GM12864 (cell line): ENCODE measurements at places on chromosomes 3 and 15.

DNA sequence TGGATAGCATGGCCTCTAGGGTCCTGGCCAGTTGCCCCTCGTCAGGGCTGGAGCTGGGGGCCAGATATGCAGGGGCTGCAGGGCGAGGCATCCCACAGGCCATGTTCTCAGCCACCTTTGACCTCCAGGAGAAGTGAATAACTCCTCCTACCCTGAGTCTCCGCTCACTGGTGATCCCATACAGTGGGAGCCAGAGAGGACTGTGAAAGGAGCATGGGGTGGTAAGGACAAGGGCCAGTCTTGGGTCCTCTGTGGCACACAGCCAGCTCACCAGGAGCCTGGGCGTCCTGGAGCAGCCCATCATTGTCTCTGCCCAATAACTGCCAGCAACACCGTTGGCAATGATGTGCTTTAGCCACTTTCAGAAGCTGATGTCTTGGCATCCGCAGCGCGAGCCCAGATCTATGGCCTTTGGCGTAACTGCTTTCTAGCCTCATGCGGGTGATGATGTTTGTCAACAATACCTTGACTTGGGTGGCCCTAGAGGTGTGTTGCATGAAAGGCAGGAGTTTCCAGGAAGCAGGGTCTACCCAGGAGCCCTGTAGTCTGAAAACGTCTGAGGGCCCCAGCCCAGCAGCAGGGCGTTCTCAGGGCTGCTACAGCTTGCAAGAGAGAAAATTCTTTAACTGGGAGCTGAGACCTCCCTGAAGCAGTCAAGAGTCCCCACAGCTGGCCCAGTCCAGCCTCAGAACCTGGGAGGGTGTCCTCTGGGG lies 61.1 kb upstream of the IQSEC1 start:
- no peak for DNase-seq

- DNase-seq: no peak
Measured at GRCh38 chr15:42101861-42102260, 7.5 kb upstream of the PLA2G4D start.

- no peak for DNase-seq
Measured at GRCh38 chr3:194187233-194187944, 51.4 kb downstream of the HES1 start.

GRCh38 chr3:57017459-57017845 lies 43.0 kb upstream of the SPATA12 start:
- DNase-seq: no peak

- DNase-seq: peak; percentile 3
Measured at GRCh38 chr3:82088749-82089148, 327.3 kb upstream of the GBE1 start.

- DNase-seq: no peak
Measured at GRCh38 chr3:73379465-73379864, 245.3 kb downstream of the PDZRN3 start.

DNA sequence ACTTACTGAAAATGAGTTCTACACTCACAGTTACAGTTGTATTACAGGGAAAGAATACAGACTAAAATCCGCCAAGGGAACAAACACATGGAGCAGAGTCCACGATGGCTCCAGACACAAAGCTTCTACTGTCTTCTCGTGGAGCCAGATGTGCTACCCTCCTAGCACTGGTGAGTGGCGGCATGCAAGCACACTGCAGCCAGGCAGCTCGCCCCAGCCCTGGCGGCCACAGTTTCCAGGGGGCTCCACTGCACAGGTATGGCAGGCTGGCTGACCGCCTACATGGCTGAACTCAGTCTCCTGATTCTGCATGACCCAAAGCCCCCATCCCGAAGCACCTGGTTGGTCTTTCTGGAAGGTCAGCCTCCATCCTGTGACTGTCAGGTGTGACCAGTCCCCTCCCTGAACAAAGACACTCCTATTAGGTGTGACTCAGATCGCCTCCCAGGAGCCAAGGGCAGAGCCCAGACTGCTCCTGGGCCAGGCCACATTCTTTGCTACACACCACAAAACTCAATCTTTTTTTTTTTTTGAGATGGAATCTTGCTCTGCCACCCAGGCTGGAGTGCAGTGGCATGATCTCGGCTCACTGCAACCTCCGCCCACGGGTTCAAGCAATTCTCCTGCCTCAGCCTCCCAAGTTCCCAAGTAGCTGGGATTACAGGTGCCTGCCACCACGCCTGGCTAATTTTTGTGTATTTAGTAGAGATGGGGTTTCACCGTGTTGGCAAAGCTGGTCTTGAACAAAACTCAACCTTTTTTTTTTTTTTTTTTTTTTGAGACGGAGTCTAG lies 51.5 kb downstream of the CFAP92 start:
- DNase-seq: no peak

DNA sequence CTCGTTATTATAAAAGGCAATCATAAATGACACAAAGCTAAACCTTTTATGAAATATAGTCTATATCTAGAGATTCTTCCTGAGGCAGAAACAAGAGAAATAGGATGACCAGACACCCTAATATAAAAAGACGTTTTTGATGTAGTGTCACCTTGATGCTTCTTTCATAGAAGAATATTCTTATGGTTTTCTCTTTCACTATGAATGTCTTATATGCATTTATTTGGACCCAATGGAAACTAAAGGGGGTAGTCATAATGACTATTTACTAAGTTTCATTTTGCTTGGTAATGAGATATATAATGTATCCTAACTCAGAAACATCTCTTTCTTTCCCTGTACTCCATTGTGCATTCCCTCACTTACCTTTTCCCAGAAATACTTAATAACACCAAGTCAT lies 393.9 kb downstream of the RAP2B start:
- no peak for DNase-seq

- DNase-seq: no peak
Measured at GRCh38 chr3:141477224-141477623, 9.6 kb upstream of the RASA2 start.

DNA sequence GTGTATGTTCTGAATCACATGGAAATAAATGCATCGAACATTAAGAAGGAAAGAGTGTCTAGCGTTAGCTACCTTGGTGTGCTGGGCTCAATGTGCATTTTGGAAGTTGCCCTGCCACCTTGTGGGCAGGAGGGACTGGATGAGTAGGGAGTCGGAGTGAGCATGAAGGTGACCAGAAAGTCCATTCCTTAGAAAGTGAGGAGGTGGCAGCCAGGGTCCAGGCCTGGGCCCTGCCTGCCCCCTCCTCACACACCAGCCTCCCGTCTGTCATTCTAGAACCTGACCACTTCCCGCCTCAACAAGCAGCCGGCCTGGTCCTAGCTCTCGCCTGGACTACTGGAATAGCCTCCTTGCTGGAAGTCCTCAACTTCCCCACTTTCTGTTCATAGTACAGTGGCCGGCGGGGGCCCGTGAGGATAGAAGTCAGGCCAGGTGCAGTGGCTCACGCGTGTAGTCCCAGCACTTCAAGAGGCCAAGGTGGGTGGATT lies 10.2 kb upstream of the GATA2 start:
- no peak for DNase-seq

DNA sequence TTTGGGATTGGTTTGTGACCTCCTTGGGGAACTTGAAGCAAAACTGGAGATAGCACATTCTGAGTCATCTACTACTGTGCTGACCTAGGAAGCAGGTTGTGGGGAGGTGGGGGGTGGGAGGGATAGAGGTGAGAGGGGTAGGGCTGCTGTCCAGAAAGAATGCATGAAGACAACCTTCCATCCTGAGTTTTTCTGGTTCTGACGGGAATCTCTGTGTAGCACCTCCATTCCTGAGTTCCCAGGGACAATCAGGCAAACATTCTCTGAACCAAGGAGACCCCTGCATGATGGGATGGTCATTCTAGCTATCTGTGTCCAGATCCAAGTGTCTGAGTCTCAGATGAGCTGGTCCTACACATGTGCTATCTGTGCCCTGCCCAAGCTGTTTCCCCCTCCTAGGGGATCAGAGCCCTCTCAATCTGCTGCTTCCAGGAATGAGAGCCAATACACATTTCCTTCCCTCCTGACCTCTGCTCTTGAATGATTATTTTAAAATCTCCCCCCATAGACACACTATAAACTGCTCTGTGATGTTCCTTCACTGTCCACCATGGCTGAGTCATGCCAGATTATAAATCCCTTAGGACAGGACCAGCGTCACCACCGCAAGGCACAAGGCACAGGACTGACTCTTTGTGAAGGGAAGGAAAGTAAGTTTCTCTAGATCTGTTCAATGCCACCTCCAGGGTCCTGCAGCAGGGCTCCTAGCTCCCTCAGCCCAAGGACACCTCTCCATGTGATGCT lies 2.2 kb upstream of the CD276 start:
- DNase-seq: no peak

- DNase-seq: no peak
Measured at GRCh38 chr3:136075811-136076210, 110.3 kb downstream of the PPP2R3A start.

GRCh38 chr3:115615001-115615814 lies 8.1 kb upstream of the GAP43 start:
- no peak for DNase-seq

DNA sequence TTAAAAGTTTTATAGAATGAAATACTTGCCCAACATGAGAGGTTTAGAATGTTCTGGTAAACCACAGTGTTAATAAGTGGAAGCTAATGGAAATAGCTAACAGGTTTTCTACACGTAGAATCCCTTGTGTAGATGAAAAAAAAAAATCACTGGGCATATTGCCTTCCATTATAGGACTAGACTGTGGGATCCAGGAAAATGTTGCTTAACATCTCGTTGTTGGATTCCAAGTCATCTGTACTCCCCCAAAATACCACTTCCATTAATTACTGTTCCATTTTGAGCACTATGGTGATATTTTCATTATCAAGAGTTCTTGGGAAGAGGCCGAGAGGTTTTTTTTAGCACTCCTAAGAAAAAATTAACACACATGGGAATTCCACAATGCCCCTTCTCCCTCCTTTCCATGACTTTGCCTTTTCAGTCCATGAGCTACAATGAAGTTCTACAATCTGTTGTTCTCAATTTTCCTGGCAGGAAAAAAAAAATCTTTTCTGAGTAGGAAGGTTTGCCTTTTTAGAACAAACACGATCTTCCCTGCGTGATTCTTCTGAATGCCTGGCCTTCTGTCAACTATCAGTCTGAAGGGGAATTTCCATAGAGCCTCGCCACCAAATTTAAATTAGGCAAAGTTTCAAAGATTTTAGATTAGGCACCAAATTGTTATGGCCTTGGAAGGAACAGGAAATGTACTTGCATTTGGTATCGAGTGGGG lies 74.4 kb upstream of the CTDSPL start:
- DNase-seq: no peak

DNA sequence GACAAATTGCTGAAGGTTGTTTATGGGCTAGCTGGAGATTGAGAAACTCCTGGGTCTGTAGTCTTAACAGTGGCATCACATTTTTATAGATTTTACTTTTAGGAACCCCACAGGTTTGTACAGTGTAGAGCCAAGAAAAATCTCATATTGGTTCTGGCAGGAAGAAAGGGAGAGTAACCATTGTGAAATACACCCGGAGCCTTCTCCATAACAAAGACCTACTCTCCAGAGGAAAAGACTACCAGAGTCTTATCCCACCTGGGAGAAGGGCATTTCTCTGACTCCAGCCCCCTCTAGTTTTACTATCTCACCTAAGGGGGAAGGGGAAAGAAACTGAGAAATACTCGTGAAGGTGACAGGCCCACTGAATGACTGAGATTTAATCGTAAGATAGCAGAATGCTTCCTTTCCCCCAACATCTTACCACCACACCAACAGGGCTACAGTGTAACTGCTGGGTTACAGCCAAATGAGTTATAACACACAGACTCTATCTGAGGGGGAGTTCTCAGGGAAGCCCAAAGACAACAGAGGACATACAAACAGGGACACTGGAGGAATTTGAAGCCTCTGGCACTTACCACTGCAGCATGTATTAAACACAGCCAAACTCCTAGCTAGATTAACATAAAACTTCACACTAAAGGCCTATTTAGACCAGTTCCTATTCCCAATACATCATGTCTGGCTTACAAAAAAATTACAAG lies 56.1 kb downstream of the SYN2 start:
- no peak for DNase-seq

DNA sequence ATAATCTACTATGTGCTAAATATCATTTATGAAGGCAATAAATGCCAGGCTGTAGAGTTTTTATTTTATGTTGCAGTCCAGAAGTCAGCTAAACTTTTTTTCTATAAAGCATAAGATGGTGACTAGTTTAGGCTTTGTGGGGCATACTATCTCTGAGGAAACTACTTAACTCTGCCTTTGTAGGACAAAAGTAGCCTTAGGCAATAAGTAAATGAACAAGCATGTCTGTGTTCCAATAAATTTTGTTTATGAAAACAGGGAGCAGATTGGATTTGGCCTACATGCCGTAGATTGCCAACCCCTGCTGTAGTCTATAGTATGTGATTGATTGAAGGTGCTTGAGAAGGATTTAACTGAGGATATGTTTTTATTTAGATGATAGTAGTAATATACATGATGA lies 502.5 kb upstream of the NAALADL2 start:
- no peak for DNase-seq

DNA sequence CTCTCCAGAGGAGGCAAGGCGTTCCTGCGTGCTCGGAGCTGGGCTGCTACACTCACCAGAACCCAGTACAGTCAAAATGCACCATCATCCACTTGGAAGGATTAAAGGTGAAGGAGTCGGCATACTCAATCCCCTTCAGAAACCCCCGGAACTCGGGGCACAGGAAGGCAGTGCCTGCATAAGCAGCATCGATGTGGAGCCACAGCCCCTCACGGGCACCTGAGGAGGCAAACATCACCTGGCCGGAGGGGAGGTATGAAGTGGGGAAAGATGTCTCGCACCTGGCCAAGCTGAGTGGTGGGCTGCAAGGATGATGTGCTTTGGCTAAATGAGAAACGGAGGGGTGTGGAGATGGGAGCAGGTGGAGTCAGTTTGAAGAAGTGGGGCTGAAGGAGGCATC lies 13.0 kb downstream of the HDC start:
- no peak for DNase-seq

DNA sequence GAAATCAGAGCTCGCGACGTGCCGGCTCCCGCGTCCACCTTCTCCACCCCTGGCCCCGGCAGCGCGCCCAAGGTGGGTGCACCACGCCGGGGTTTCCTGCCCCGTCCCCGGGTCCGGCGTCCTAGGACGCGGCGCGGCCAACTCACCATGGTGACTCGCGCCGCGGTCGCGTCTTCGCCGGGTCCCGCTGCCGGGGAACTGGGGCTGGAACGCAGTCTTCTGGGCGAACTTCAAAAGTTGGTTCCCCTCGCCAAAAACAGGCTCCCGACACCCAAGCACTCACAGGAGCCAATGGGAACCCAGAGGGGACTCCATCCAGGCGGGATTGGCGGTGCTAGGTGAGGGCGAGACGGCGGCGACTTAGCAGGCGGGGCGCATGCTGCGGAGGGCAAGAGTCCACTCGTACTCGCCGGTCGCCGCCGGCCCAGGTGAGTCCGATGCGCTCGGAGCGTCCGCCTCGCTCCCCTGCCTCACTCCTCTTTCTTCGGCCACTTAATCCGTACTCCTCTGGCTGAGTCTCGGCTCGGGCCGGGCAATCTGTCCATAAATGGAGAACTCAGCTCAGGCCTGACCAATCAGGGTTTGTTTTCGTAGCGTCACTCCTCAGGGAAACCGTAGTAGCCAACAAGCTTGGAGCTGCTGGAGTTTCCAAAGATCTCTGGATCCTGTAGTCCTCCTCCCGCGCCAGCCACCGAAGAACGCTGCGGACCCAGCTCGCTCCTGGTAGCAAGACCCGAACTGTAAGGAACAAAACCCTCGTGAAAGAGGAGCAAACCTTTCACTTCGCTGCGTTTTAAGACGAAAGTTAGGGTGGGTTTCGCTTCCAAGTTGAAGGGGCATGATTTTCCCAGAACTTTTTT lies at the start of gene MYO1E:
Gene MYO1E (minus strand): TSS at position 520 of the 860 bp plus-strand sequence. CDS start 371 bp downstream, at position 149.
- DNase-seq: peak; percentile 72

- DNase-seq: no peak
Measured at GRCh38 chr3:10548992-10549391, 43.6 kb upstream of the ATP2B2 start.
